Activated T-helper 1 cell treated with anti-CD3 and anti-CD28 coated beads, Interleukin-2, amount 50 U/mL, for 16 hours (primary cell): ENCODE measurements at places on chromosomes 1 and 21.

- no peak for DNase-seq
Measured at GRCh38 chr1:65193129-65193695, 45.2 kb downstream of the AK4 start.

GRCh38 chr1:31643976-31644559 lies 608 bp downstream of the PEF1 start:
- DNase-seq: no peak

GRCh38 chr1:23867542-23867894 lies 572 bp downstream of the FUCA1 start:
- no peak for DNase-seq

DNA sequence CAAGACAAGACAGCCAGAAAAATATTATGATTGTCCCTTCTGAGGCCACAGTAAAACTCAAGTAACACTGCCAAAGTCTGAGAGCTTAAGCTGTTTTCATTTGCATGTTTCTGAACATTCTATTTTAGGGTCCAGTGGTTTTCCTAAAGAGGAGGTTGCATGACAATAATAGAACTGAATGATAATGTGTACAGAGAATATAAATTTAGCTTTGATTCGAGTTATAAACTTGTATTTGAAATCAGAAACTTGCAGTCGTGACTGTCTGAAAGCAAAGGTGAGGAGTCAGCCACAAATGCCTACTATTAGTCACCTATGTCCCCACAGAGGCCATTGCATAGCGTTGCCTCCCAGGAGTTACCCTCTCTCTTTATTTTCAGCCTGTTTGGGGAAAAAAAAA lies 363.1 kb upstream of the ADGRL2 start:
- no peak for DNase-seq

- no peak for DNase-seq
Measured at GRCh38 chr1:150056407-150056806, 11.2 kb upstream of the VPS45 start.

GRCh38 chr1:21647431-21648351 lies 21.5 kb downstream of the RAP1GAP start:
- no peak for DNase-seq

DNA sequence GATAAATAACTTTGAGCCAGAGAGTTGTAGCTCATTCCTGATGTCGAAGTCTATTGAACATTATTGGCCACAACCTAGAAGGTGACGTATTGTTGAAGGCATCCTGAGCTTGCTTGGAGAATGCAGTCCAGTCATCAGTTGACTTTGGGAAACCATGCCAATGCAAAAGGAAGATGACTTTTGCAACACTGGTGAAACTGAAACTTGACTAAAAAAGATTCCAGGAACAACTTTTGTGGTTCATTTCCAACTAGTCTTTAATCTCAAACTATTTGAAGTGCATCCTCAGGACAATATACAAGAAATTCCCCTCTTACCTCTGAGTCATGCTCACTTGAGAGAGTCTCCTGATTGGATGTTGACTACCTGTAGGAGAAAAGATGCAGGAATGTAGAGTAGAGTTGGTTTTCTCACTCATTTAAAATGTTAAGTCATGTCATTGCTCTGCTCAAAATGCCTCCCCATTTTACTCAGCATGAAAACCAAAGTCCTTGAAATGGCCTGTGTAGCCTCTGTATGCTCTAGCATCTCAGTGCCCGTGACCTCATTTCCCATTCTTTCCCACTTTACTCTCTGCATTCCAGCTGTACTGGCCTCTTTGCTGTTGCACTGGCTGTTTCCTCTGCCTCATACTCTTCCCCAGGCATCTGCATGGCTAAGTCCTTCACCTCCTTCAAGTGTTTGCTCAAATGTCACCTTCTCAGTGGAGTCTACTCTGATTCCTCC lies 24.4 kb upstream of the LEPR start:
- no peak for DNase-seq

DNA sequence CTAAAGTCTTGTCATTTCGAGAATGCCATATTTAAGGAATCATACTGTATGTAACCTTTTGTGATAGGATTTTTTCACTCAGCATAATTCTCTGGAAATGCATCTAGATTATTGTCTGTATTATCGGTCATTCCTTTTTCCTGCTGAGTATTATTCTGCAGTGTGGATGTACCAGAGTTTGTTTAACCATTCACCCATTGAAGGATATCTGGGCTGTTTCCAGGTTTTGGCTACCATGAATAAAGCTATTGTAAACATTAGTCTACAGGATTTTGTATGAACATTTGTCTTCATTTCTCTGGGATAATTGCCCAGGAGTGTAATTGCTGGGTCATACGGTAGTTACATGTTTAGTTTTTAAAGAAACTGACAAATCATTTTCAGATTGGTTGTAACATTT lies 61.8 kb downstream of the ATP1A1 start:
- no peak for DNase-seq

DNA sequence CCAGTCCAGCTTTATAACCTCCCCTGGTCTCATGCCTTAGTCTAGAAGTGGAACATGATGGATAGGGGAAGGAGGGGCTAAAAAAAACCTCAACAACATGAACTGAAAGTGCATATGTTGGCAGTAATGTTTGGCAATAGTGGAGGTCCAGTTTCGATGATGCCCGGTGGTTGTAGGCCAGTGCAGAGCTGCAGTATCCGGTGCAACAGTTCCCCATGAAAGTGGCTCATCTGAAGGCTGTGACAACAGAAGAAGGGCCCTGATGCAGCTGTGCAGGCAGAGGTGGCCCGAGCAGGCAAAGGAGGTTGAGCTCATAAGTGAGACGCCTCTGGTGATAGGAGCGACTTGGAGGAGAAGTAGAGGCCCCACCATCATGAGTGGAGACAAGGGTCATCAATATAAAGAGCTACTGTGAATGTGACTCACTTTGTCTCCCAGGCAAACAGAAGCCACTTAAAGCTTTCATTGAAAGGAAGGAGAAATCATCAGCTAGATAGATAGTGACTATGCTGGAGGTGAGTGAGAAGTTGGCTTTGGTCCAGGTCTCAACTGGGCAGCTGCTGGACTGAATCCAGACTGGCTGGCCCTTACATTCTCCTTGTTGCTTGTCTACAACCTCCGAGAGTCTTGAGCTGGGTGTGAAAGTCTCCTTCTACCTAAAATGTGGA lies 10.2 kb upstream of the CREG1 start:
- no peak for DNase-seq

GRCh38 chr1:32724678-32725614 lies 22.4 kb upstream of the SYNC start:
- DNase-seq: no peak

- peak; percentile 6 for DNase-seq
Measured at GRCh38 chr1:101237229-101237837, 514 bp downstream of the S1PR1 start.

GRCh38 chr1:218413179-218413578 lies 68.0 kb downstream of the TGFB2 start:
- no peak for DNase-seq

DNA sequence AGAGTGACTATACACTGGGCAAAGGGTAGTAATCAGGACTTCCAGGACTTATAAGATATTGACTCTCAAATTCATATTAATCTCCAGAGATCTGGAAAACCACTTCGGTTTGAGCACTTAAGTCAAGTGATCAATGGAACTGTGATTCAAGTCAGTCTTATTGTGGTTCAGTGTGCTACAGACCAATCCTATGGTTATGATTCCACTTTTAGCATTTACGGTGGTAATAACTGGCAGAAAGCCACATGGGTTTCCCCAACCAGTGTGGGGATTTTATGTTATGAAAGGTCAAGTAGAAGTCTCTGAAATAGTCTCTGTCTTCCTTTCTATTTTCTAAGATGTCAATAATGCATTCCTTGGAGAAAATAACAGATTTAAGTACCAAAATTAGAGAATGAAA lies 151.3 kb upstream of the NEGR1 start:
- no peak for DNase-seq

DNA sequence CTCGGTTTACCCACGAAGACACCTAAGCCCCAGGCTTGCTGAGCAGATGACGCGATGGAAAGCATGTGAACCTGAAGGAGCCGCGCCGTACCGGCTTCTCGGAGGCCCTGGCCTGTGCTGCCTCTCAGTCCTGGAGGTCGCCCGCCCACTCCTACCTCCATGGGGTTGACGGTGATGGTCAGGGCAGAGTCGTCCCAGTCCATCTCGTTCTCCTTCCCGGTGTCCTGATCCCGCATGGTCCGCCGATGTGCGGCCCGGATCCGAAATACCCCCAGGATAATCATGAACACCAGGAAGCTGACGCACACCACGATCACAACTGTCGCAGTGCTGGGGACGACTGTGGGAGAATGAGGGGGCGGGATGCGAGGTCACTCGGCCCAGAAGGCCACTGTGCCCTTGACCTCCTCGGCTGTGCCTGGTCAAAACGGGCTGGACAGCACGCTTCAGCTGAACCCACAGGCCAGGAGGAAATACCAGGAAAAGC lies 79.6 kb downstream of the PIK3CD start:
- DNase-seq: no peak

DNA sequence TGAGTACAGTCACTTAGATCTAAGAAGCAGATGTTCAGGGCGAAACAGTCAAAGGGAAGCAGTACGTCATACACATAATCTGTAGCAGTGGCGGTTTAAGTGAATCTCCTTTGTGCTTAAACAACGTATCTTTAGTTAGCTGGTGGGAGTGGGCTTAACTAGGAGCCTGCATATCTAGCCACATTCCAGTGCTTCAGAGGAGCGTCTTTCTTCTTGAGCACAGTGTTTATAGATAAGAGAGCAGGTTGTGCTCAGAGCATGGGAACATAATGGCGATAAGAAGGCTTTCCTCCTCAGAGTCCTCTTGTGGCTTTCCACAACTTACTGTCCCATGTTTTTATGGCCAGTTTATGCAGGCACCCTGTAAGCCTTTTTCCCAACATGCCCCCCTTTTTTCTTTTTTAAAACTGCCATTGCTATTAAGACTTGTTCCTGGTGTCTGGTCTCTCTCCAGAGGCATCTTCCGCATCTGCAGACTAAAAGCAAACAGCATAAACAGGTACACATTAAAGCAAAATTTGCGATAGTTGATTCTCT lies 3.2 kb downstream of the DAP3 start:
- no peak for DNase-seq

DNA sequence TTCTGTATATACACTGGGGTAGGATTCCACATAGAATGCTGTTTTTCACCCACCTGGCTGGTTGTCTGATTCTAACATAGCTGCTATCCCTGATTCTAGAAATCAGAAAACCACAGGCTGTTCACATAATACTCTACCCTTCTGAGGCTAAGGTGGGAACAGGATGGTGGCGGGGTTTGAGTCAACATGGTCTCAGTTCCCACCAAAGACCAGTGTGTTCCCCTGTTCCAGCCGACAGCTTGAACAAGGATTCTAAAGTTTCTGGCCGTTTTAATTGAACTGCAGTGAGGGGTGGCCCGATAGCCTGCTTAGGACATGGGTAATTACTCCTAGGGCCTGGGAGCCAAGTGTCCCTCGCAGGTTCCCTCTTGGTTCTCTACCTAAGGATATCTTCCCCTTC lies 38.4 kb downstream of the PEX14 start:
- no peak for DNase-seq

DNA sequence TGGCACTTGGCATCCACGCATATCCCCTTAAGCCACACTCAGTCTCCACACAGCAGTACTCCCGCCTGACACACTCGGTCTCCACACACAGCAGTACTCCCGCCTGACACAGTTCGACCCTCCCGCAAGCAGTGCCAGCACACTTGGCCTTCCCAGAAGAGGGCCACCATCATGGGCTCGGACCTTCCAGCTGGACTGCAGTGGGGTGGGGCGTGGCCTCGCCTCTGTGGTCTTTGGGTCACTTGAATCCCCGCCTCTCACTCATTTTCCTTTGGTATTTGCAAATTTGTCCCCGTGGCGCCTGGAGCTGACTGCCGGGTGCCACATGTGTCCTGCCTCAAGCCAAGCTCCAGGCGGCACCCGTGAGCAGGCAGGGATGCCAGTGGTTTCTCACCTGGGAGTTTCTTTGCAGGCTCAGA lies 63.7 kb downstream of the FAAP20 start:
- DNase-seq: no peak

GRCh38 chr1:160124705-160125478 lies 9.3 kb downstream of the ATP1A2 start:
- DNase-seq: no peak

DNA sequence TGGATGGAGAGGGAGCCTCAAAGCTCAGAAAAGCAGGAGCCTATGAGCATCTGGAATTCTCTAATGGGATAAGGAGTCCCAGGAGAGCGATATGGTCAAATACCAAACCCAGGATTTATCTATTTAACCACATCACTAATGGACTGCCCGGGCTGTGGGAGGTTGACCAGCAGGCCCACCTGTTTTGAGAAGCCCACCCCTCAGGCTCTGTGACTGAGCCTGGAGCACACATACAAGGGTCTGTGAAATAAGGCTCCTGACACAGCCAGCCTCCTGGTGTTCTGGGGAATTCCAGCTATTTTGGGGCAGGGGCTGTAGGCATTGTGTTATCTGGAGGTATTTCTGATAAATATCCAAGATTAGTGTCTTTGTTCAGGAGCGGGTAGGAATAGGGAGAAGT lies 132.0 kb upstream of the C1orf21 start:
- DNase-seq: no peak

- no peak for DNase-seq
Measured at GRCh38 chr21:37220433-37220980, 46.6 kb downstream of the VPS26C start.

GRCh38 chr1:197286634-197287033 lies 18.6 kb downstream of the CRB1 start:
- no peak for DNase-seq

DNA sequence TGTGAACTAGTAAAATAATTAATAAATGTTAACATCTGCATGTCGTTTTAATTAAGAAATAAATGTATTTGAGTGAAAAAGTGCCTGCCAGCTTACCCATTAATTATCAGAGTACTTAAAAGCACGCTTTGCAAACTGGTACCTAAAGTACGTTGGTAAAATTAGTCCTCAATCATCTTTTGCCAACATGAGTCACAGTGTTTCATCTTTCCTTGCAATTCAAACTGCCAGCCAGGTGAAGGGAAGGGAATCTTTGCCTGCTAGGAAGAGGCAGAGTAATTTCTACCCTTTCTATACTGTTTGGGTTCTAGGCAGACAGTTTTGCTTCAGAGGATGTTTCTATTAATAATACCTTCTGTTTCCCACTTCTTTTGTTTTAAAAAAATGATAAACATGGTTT lies 57.2 kb upstream of the CNIH3 start:
- no peak for DNase-seq

DNA sequence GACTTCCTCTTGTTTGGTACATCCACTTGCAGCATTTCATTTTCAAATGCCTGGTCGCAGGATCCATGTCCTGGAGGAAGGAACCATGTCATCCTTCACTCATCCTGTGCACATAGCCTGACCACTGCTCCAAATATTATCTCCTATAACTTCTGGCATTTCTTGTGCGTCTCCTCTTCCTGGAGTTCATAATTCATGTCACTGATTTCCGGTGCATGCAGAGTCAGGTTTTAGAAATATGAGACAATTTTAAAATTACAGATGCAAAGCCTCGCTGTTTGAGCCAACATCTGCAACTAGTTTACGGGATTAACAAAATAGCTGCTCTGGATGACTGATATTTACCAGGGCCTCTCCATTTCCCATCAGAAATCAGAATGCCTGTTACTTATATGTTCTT lies 268.1 kb downstream of the DNM3 start:
- DNase-seq: no peak

- no peak for DNase-seq
Measured at GRCh38 chr1:214739621-214740238, 136.7 kb downstream of the CENPF start.

GRCh38 chr1:181676269-181676668 lies 193.0 kb downstream of the CACNA1E start:
- DNase-seq: no peak
